ENCODE measurements at places on chromosomes 4 and X.

GRCh38 chr4:78781924-78782323 is 5.8 kb downstream of the BMP2K start:
- no peak for DNase-seq

- peak; percentile 11 for DNase-seq
Observed at GRCh38 chr4:38728631-38729141, 54.1 kb downstream of the TLR10 start.

DNA sequence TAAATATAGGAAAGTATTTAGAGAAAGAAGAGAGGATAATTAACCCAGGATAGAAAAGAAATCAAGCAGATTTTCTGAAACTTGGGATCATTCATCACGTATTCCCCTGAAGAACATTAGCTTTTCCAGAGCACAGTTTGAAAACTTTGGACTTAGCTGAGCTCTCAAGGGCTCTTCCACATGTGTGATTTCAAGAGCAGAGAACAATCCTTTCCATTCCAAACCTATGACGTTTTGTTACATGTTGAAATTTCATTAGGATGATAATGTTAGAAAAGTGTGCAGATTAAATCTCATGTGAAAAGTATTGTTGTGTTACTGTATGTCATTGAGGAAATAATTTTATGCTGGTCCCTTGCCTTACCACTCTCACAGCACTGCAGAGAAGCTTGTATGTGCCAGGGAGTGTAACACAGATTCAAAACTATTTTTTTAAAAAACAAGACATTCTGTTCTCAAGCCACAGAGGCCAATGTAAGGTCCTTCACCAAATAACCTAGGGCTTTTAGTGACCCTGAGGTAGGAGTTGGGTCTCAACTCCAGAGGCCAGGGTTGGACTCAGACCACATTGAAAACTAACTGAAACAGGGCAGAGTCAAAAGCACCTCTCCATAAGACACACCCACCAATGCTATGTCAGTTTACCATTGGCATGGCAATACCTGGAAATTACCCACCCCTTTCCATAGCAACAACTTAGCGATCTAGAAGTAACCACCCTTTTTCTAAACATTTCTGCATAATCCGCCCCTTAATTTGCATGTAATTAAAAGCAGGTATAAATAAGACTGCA is 141.3 kb downstream of the ANXA5 start:
- DNase-seq = no peak

- peak; percentile 90 for DNase-seq
Observed at GRCh38 chrX:19602866-19603622, 87.7 kb upstream of the MAP3K15 start.

DNA sequence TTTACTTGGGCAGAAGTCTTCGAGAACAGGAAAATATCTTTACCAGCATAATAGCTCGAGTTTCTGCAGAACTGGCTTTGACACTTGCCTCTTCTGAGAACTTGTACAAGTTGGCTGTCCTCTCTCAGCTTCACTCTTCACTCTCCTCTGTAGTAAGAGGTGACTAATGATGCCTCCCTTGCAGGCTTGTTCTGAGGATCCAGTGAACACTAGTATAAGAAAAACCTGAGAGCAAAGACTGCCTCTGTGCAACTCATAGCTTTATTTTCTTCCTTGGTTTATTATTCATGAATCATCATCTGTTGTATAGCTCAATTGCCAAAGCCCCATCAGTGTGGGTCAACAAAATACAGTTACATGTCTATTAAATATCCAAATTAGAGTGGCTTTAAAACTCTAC is 266.7 kb upstream of the CLNK start:
- no peak for DNase-seq

DNA sequence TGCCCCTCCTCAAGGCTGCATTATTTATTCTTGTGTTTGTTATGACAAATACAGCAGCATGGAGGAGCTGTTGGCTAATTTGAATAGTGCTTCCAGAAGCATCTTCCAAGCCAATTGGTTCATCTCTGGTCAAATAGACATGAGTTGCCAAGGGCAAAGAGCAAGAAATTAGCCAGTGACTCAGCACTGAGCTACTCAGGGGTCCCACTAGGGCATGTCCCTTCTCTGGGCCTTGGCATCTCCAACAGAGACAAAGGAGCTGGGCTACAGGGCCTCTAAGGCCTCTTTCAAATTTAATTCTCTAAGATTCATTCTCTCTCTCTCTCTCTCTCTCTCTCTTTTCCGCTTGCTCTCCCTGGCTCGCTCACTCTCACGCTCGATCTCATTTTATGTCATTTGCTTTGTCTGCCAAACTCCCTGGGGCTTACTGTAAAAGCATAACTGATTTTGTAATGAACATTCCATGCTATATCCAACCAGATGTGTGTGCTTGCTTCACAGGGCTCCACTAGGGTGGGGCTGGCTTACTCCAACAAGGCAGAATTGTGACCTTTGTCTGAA is 86.7 kb upstream of the MAGEA4 start:
- DNase-seq = peak; percentile 19

- peak; percentile 25 for DNase-seq
Observed at GRCh38 chr4:173424899-173425805, 26.2 kb upstream of the SCRG1 start.

GRCh38 chr4:144208074-144208473 is 67.6 kb upstream of the GYPA start:
- no peak for DNase-seq

- DNase-seq = peak; percentile 81
Observed at GRCh38 chrX:148871422-148872160, 371.2 kb downstream of the AFF2 start.

GRCh38 chr4:121881158-121881557 is 10.9 kb upstream of the BBS7 start:
- no peak for DNase-seq

- no peak for DNase-seq
Observed at GRCh38 chr4:40963897-40964478, 214.2 kb downstream of the NSUN7 start.

GRCh38 chrX:66602381-66602938 is 36.4 kb downstream of the EDA2R start:
- DNase-seq = no peak

- DNase-seq = peak; percentile 79
Observed at GRCh38 chr4:88177983-88178625, 19.7 kb upstream of the ABCG2 start.

DNA sequence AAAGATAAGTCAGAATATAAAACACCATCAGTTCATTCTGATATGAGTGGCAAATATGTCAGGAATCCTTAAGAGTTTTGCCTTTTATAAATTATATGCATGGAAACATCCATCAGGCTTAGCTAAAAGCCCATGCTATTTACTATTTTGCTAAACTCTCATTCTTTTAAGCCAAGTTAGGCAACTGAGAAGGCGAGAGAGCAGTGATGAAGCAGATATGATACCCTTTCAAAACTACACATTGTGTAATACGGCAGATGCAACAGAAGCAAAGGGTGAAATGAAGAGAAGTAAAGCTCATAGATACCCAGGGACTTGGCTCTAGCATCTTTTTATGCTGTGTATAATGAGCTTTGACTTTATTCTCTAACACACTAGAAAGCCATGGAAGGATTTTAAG is 95.8 kb downstream of the SLIT2 start:
- DNase-seq = no peak

GRCh38 chr4:179596621-179597020 is 2154.4 kb upstream of the AGA start:
- DNase-seq = no peak

DNA sequence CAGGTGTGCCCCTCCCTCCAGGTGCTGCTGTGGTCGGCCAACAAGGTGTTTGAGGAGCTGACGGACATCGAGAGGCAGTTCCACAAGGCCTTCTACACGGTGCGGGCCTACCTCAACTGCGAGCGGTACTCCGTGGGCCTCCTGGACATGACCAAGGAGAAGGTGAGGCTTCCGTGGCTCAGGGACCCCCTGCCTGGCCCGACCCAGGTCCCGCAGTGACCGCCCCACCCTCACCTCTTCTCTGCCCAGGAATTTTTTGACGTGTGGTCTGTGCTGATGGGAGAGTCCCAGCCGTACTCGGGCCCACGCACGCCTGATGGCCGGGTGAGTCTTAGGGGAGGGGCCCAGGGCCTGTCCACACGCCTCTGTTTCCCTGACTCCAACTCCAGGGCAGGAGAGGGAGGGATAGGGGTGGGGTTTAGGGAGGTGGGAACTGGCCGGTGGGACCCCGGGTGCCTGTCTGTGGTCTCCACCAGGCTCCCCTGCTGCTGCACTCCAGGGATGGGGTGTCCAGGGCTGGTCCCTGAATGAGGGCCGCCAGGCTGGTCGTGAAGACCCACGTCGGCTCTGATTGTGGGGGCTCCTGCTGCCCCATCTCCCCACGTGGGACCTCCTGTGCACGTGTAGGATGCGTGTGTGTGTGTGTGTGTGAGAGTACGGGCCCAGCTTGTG is 20.1 kb downstream of the ATP5ME start:
- no peak for DNase-seq

GRCh38 chr4:81981218-81981617 is 392.6 kb downstream of the HNRNPD start:
- DNase-seq = no peak

- DNase-seq = no peak
Observed at GRCh38 chr4:154421618-154422017, 70.0 kb downstream of the DCHS2 start.

DNA sequence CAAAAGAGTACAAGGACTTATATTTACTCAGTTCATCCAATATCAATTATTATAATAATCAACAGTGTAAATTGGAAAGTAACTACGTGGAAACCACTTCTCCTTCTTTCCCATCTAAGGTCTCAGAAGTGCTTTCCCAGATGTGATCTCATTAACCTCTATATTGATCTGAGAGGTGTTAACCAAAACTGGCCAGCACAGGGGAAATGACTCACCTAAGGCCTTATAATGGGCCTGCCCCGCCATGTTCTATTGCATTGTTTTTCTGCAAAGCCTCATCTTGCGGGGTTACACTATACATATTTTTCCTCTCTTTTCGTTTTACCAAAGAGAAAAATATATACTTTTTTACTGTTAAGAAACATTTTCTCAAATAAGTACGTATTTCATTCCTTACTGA is 20.5 kb downstream of the RAB40A start:
- no peak for DNase-seq

- DNase-seq = peak; percentile 20
Observed at GRCh38 chr4:46270986-46271596, 118.8 kb downstream of the GABRA2 start.

DNA sequence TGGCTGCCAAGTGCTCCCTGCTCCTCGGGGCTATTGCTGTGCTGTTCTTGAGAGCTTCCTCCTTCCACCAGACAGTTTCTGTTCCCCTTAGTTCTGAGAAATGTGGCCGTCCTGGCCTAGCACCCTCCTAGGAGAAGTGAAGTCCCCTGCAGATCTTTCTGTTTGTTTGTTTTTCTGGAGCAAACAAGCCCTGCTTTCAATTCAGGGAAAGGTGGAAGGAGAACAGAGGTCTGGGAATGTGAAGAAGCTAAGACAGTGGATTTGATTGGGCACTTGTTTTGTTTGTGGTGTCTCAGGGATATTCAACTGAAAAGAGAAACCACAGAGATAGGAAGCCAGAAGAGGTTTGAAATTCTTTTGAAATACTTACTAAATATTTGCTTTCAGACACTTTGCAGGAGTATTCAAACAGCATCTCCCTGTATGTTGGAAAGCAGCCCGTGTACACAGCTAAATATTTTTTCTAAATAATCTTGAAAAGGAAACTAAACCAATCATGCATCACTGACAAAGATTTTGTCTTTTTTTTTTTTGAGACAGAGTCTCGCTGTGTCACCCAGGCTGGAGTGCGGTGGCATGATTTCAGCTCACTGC is 36.5 kb upstream of the PPM1K start:
- peak; percentile 37 for DNase-seq

DNA sequence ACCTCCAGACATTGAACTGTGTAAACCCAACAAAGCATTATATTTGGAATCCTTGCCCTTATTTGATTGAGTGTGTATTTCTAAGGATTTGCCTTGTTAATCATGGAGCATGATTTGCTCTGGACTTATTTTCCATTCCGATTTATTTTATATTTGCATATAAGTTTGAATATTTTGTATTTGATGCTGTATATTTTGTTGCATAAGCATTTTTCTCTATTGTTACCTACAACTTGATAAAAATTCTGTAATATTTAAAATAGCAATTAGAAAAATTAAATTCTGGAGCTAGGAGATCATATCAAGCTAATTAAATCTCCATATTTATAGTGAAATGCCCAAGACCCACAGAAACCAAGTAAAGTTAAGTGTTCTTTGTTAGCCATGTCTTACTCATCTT is 47.2 kb downstream of the USO1 start:
- no peak for DNase-seq

Measured in A172 (cell line).